SJCRH30 (cell line): ENCODE measurements at places on chromosomes 5 and 9. TPM values are rescaled to one million over a fixed set of nuclear protein-coding genes. Genes with fewer than 3 reads are reported as not detected.

Gene PTRH1
- total RNA-seq: 4.3 and 7.0 TPM in 2 replicates

Gene FAM78A
- 2.2 and 2.4 TPM in 2 replicates for total RNA-seq

Gene HACD4
- total RNA-seq: not detected in 2 replicates

GRCh38 chr5:124064956-124065355, 553.0 kb downstream of the CSNK1G3 start:
- no peak overlapping the region for H3K4me3 ChIP-seq
- H3K27me3 ChIP-seq: no peaks in the 10 kb centered on the region
- no peak for DNase-seq
- no peaks in the 10 kb centered on the region for H3K4me1 ChIP-seq
- no peak overlapping the region for H3K27ac ChIP-seq

DNA sequence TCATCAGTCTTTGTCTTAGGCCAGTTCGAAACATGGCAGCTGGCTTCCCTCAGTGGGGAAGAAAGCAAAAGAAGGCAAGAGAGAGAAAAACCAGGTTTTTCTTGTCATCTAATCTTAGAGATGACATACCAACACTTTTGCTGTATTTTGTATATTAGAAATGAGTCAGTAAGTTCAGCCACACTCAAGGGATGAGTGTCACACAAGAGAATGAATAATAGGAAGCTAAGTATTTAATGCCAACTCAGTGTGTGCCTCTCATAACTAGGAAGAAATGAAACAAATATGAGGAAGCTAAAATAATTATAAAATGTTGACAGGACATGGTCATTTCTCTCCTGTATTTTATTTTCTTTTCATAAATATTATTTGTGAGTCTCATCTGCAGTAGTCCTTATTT, 65.3 kb downstream of the CDH12 start:
- H3K36me3 ChIP-seq: no peaks in the 10 kb centered on the region
- H3K4me3 ChIP-seq: no peak overlapping the region
- no peak overlapping the region for H3K27ac ChIP-seq
- no peaks in the 10 kb centered on the region for H3K4me1 ChIP-seq
- no peaks in the 10 kb centered on the region for H3K27me3 ChIP-seq

- DNase-seq: no peak
- H3K4me1 ChIP-seq: no peaks in the 10 kb centered on the region
- H3K27me3 ChIP-seq: peaks cover 4% of the 10 kb centered on the region; the same call in 1 of the 2 replicates
- H3K4me3 ChIP-seq: no peak overlapping the region
- H3K27ac ChIP-seq: no peak overlapping the region
These were observed 156.5 kb downstream of the SNCAIP start for GRCh38 chr5:122468351-122469116.

DNA sequence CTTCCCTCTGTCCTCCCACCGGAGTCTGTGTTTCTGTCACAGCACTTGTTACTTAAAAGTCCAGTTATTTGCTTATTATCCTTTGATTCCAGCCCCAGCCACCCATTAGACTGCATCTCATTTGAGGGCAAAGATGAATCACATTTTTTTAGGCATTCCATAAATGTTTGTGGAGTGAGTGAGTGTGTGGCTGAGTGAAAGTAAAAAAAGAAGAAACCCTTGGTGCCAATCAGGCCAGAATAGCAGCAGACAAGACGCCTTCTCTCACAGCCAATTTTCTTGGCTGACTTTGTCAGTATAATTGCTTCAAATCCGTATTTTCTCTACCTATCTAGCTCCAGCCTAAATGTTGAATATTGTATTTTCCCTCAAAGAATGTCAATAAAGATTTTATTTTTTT, 613.0 kb upstream of the WWC1 start:
- no peaks in the 10 kb centered on the region for H3K27me3 ChIP-seq
- H3K4me1 ChIP-seq: no peaks in the 10 kb centered on the region
- no peak for DNase-seq
- no peaks in the 10 kb centered on the region for H3K36me3 ChIP-seq
- H3K27ac ChIP-seq: no peak overlapping the region
